ENCODE measurements at places on chromosomes 1 and 21.

DNA sequence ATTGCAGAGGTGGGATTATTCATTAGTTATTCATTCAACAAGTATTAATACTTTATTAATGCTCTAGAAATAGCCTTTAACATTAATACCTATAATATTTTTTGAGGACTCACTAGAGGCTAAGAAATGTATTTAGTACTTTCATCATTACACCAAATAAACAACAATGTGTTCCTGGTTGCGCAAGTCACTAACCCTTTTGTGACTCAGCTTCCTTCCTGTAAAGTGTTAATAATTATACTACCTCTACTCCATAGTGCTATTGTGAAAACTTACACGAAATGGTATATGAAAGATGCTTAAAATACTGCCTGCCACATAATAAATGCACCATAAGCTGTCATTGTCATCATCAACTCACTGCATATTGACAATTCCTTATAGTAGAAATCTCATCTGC, 431.0 kb downstream of the DPYD start:
- no peak for DNase-seq

GRCh38 chr1:156308078-156308477, 9.0 kb upstream of the VHLL start:
- DNase-seq: no peak

DNA sequence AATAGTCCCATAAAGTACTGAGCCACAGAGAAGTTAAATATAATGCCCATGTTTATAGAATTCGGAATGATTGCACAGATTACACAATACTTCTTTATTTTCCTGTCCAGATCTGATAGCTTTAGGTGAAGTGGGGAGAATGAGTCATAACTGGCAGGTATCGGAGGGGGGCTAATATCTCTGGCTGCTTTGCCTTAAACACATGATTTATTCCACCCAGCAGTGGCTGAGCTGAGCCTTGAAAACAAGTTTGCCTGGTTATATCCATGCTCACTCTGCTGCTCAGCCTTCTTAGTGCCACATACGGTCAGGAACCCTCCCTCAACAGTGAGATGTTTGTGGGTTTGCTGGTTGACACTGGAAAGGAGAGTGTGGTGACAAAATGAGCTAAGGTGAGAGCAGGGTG, 119.7 kb upstream of the ZNF648 start:
- no peak for DNase-seq

- DNase-seq: peak; percentile 79
Measured at GRCh38 chr21:39788383-39788782, 43.4 kb downstream of the IGSF5 start.

DNA sequence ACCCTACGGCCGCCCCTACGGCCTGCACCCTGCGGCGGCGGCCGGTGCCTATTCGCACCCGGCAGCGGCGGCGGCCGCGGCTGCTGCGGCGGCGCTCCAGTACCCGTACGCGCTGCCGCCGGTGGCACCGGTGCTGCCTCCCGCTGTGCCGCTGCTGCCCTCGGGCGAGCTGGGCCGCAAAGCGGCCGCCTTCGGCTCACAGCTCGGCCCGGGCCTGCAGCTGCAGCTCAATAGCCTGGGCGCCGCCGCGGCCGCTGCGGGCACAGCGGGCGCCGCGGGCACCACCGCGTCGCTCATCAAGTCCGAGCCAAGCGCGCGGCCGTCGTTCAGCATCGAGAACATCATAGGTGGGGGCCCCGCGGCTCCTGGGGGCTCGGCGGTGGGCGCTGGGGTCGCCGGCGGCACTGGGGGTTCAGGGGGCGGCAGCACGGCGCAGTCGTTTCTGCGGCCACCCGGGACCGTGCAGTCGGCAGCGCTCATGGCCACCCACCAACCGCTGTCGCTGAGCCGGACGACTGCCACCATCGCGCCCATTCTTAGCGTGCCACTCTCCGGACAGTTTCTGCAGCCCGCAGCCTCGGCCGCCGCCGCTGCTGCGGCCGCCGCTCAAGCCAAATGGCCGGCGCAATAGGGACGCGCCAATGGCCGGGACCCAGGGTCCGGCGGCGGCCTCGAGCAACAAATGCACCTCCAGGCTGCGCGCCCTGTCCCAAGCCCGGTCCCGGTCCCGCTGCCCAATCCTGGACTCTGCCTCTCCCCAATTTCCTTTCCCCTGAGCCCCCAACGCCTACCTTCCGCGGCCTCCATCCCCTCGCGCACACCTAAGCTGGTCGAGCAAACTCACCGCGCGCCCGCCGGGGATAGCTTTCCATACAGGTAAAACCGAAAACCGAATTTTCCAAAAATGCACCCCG, 1.8 kb downstream of the FOXD3 start:
- peak; percentile 59 for DNase-seq

- DNase-seq: no peak
Measured at GRCh38 chr1:42047508-42047880, 105.7 kb upstream of the GUCA2B start.
